ENCODE measurements at places on chromosomes 3 and 15.

DNA sequence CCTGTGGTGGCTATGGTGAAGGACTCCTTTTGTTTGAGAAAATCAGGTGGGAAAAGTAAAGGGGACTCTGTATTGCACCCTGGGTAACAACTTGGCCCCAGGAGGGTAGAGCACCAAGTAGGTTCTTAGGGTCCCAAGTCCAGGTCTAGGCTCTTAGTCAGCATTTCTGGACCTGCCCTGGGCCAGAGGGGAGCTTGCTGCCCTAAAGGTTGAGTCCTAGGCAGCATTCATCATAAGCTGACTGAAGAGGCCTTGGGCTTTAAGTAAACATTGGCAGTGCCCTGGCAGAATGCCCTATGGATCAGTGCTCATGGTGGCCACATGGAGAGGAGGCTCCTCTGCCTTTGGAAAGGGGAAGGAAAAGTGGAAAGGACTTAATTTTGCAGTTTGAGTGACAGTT lies 268.5 kb upstream of the CTNNB1 start:
- no peak for DNase-seq

- no peak for DNase-seq
Observed at GRCh38 chr3:32100465-32100864, 6.0 kb upstream of the GPD1L start.

GRCh38 chr3:106124818-106125217 lies 256.0 kb upstream of the CBLB start:
- DNase-seq = no peak

- DNase-seq = no peak
Observed at GRCh38 chr3:110352841-110353604, 718.6 kb upstream of the NECTIN3 start.

DNA sequence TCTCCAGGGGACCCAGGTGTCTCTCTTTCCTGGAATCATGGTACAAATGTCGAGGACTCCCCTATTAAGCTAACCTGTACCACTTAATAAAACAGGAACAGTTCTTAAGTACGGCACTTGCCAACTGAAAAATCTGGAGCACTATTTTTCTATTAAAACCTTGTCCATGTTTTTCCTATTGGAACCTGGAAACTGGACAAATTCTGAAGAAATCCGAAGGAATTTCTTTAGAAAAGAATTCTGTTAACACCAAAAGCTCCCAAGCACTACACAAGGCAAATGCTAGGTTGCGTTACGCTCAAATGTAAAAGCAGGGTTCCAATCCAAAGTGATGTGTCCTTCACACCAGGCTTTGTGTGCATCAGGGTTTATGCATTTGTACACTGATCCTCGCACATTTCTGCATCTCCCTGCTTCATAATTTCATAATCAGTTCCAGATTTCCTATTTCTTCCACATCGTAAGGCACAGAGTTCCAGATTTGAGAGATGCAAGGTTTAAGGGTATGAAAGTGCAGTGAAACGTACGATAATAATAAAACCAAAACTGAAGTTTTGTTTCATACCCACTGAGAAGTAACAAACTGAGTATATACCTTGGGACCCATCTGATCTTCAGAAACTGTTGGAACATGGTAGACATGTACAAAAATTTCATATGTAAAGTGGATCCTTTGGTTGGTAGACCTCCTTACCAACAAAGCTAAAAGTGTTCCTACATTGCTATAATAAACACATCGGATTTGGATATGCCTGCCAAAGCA lies 132.1 kb upstream of the WNT5A start:
- DNase-seq = no peak

DNA sequence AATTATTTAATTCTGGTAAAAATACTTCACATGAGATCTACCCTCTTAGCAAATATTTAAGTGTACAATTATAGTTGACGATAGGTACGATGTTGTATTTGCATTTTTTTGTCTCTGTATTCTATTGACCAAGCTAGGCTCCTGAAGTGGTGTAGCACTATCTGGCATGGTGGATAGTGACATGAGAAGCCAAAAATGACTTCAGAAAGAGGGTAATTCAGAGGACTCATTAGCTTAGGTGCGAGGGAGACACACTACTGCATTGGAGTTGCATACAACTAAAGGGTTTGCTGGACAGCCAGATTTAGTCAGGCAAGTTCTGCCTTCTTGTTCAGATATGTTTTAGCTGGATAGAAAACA lies 50.6 kb downstream of the KBTBD8 start:
- DNase-seq = no peak

DNA sequence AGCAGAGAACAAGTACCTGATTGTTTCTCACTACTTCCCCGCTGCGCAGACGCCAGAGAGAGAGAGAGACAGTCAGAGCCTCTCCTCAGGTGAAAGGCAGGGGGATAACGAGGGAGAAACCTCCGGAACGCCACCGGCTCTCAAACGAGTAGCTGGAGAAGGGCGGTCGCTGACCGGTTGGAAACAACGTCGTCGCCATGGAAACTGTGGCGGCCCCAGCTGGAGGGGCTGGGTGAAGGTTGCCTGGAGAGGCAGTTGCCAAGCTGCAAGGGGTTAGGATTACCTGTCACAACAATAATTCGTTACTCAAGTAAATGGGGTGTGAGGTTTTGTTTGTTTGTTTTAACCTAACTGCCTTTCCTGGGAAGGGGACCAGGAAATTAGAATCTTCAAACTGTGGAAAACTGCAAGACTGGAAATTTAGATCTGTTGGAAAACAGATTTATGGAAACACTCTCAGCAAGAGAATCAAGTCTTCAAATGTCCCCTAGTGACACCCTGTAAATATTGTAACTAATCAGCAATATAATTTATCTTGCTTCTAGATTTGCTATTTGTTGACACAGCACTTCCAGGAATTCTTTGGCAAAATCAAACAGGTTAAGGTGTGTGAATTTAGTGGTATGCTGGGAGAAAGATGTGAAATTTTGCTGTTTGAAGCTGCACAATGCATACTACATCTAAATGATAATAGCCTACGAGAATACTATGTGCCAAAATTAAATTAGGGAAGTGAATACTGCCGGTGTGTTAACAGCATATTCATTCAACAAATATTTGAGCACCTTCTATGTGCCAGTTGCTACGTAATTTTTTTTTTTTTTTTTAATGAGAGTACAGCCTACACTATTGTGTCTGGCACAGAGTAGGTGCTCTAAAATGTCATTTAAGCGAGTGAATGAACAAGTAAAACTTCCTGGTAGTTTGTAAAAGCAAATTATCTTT lies at the start of gene DNAH12:
Gene DNAH12, minus strand, starts transcription at position 164 of the 945 bp plus-strand sequence. CDS start 1,474 bp downstream, outside the sequence.
- no peak for DNase-seq

DNA sequence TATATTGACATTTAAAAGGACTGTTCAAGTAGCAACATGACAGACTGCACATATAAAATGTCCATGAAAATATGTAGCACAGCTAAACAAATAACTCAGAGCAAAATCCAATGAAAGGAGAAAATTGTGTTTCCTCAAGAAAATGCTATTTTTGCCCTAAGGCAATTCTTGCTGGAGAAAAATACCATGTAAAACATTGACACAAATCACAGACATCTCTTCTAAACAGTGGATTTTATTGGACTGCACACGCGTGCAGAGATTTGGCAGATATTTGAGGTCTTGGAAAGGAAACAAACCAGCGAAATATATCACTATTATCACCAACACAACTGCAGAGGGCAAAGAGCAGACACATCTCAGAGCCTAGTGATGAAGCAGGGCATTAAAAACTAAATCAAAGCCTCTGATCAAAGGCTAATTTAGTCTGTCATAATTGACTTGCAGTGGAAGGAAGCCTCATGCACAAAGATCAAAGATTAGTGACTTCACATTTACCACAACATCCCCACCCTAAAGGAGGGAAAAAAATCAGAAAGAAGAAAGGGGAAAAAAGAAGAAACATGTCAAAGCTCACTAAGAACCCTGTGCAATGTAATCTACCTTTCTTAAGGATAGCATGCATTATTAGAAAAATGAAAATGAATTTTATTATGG lies 52.4 kb downstream of the CHL1 start:
- DNase-seq = no peak

DNA sequence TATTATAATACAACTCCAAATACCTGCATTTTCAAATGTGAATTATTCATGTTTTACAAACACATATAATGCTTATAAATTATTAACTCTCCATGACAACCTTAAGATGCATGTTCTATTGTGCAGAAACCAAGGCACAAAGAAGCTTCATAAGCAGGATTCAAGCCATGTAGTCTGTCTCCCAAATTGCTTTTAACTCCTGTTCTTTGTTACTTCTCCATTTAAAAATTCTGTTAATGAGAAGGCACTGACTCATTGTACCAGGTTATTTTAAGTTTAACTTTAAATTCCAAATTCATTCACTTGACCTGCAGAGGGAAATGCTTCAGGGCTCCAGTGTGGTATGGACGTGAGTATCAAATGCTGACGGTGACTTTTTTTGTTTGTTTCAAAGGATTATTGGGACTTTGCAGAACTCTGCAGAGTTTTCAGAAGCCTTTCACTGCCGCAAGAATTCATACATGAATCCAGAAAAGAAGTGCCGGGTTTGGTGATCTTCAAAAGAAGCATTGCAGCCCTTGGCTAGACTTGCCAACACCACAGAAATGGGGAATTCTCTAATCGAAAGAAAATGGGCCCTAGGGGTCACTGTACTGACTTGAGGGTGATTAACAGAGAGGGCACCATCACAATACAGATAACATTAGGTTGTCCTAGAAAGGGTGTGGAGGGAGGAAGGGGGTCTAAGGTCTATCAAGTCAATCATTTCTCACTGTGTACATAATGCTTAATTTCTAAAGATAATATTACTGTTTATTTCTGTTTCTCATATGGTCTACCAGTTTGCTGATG lies 100.0 kb downstream of the MME start:
- no peak for DNase-seq

- DNase-seq = peak; percentile 53
Observed at GRCh38 chr3:172317984-172318383, 130.3 kb downstream of the GHSR start.

GRCh38 chr3:187983484-187984124 lies 170.4 kb upstream of the LPP start:
- no peak for DNase-seq

DNA sequence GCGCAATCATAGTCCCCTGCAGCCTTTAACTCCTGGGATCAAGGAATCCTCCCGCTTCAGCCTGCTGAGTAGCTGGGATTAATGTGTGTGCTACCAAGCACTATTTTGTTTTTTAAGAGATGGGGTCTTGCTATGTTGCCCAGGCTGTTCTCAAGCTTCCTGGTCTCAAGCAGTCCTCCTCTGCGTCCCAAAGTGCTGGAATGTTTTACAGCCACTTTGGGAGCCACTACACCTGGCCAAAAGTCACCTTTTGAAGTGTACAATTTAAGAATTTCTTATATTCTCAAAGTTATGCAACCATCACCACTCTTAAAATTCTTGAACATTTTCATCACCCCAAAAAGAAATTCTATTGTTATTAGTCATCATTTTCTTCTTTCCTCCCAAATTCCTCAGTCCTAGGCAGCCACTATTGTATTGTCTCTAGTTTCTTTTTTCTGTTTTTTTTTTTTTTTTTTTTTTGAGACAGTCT lies 17.8 kb downstream of the CDV3 start:
- peak; percentile 59 for DNase-seq

- DNase-seq = no peak
Observed at GRCh38 chr3:63949005-63949404, 36.8 kb upstream of the SCAANT1 start.

GRCh38 chr3:13575459-13576061 lies 26.6 kb downstream of the FBLN2 start:
- DNase-seq = no peak

- no peak for DNase-seq
Observed at GRCh38 chr3:160719710-160720109, 36.3 kb upstream of the PPM1L start.

GRCh38 chr3:39376959-39377634 lies 6.1 kb upstream of the SLC25A38 start:
- DNase-seq = no peak

DNA sequence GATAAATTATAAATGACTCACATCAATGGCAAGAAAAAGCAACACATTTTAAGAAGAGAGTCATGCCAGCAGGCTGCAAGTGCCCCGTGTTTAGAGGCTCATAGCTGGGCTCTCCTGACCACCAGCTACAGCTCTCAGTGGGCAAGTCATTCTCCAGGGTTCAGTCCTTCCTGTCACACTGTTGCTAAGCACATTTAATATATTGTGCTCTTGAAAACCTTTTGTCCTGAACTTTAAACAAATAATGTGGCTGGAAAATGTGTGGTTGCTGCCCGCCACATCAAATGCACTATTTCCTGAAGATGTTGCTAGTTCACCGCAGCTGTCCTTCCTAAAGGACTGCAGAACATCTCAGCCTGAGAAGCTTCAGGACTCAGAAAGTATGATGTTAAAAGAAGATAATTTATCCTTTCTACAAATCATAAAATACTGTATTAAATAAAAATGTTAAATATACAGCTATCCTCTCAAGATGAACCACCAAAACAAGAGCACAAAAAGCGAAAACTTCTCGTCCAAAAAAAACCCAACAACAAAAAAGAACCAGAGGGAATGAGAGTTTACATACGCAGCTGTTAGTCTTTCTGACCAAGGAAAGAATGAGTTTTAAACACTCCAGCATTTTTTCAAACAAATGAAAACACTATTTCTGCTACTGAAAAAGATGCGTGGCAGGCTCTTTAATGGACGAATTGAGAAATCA lies 951 bp downstream of the TARS3 start:
- DNase-seq = no peak

Measured in HS-27A (cell line).